ENCODE measurements at places on chromosomes 6 and 20.

DNA sequence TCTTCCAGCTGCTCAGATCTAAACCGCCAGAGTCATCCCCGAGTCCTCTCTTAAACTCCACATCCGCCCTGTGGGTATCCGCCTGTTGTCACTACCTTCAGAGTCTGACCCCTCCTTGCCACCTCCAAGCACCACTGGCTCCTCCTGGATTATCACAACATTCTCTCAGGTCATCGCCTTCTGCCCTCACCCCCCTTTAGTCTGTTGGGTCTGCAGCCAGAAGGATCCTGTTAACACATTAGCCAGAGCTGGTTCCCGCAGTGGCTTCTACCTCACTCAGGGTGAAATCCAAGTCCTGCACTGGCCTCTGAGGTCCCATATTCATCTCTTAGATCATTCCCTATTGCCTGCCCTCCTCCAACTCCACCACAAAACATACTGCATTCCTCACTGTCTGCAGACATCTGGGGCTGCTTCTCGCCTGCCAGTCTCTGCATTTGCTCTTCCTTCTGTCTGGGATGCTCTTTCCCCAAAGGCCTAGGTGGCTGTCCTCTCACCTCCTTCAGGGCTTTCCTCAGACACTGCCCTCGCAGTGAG, 34.1 kb downstream of the TNXB start:
- DNase-seq, result no peak

- DNase-seq, result no peak
Measured at GRCh38 chr6:166744223-166745134, 117.4 kb upstream of the RPS6KA2 start.

- no peak for DNase-seq
Measured at GRCh38 chr6:15511248-15512125, 151.3 kb downstream of the DTNBP1 start.

- DNase-seq, result no peak
Measured at GRCh38 chr20:24134284-24134683, 145.7 kb upstream of the GGTLC1 start.

- no peak for DNase-seq
Measured at GRCh38 chr6:141833001-141833655, 299.6 kb upstream of the GJE1 start.

DNA sequence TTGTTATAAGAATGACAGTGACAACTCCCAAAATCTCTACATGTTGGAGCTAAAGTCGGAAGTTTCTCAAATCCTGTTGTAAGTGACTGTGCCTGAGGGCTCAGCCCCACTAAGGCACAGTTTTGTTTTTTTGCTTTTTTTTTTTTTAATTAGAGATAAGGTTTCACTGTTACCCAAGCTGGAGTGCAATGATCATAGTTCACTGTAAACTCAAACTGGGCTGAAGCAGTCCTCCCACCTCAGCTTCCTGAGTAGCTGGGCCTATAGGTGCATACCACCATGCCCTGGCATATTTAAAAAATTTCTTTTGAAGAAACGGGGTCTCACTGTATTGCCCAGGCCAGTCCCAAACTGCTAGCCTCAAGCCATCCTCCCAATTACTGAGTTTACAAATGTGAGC, 96.9 kb downstream of the DTD1 start:
- no peak for DNase-seq

DNA sequence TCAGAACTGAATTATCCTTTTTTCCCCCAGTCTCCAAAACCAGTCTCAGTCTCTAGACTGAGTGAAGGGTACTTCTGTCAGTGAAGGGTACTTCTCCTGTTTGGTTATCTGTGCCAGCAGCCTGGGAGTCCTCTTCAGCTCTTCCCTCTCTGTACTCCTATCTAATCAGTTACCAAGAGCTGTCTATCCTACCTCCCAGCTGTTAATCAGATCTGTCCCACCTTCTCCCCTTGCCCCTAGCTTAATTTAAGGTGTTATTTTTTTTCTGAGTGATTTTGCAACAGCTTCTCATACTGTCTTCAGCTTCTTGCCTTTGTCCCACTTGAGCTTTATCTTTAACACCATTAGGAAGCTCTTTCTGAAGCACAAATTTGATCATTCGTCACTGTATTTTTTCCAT, 491.9 kb upstream of the SOX4 start:
- DNase-seq, result no peak

- no peak for DNase-seq
Measured at GRCh38 chr6:70685494-70686180, 18.0 kb downstream of the SMAP1 start.

DNA sequence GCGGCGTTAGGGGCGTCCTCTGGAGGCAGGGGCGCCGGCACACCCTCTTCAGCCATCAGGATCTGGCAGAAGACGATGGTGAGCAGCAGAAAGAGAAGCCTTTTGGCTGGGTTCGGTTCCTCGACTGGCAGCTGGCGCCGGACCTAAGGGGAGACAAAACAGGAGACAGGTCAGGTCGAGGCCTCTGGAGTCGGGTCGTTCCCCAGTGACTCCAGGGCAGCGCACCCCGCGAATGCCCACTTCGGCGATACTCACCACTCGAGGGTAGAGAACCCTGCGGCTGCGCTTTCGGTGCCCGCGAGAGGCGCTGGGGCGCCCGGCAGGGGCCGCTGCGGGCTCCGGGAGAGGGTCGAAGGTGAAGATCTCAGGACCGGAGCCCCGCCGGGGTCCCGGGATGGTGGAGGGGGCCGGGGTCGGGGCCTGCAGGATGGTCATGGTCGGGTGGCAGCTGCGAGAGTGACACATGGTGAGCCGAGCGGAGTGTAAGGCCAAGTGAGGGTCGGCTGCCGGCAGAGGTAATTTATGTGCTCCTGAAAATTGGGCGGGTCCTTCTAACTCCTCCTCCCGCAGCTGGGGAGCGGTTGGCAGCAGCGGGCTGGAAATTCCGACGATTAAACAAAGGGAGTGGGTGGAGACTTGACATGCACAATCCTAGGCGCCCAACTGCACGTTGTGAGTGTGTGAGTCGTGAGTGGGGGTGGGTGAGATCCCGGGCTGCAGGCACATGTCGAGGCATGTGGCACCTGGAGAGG, at the start of gene IER3:
Gene IER3 (minus strand): TSS at position 494 of the 752 bp plus-strand sequence. CDS start 29 bp downstream, at position 465.
- DNase-seq, result peak; percentile 92

DNA sequence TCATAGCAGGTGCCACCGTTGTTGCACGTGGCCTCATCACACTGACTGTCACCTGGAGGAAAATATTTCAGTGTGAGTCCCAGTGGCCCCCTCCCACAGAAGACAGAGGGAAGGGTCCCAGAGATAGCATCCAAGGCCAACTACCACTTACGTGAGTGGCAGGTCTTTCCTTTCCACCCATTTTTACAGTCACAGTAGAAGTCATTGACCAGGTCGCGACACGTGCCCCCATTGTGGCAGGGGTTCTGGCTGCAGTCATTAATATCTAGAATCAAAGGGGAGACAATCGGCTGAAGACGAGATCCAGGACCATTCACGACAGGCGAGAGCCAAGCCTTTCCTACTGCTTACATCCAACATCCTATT, 28.6 kb downstream of the JAG1 start:
- DNase-seq, result no peak

GRCh38 chr6:148401571-148401970, 58.9 kb downstream of the SASH1 start:
- no peak for DNase-seq

- no peak for DNase-seq
Measured at GRCh38 chr20:56627122-56628014, 1.7 kb upstream of the TFAP2C start.

DNA sequence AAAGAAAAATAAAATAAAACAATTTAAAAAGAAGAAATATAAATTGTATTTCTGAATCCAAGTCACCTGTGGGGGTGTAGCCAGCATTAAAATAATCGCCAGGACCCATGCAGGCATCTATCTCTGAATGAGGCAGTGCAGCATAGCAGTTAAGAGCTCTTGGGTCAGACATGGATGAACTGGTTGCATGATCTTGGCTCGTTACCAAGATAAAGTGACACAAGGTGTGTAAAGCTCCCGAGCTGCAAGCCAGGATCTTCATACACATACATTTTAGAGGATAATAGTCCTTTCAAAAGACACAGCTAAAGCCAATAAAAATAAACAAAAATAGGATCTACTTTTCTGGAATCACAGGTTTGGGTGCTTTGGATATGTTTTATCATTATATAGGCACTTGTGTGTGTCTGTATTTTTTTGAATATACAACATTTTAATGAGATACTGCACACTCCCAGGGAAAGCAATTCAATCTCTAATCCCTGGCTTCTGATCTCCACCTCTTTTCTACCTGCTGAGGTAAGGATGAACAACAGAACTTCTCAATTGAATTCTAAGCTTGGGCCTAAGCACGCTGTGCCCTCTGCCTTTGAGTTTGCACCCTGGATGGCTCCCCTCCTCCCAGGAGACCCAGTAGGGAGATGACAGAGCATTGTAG, 8.9 kb downstream of the TRIM10 start:
- DNase-seq, result no peak

DNA sequence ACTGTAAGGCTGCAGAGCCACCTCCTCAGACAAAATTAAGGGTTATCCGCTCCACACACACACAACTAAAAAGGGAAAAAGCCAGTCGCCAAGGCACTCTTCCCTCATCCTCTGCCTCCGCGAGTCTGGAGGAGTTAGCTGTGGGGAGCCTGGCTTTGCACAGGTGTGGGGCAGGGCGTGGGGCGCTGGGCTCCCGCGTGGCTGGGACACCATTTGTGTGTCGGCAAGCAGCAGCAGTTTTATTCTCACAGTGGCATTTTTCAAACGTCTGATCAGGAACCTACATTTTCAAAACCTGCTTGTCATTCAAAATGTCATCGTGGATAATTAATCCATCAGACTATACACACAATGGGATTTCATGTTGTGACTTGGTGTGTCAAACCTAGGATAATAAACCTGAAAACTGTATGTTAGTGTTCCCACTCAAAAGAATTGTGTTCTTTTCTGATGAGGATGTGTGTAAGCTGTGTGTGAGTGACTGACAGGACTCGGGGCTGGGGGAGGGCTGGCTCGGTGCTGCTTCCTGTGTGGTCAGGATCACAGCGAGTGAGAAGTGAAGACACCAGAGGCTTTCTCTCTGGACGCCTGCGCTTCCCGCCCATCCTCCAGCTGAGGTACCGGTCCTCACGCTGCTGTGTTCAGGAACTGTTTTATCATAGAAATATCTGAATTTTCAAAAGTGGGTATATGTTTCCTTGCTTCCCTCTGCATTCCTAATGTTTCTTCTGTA, 83.1 kb downstream of the IRF4 start:
- DNase-seq, result no peak

GRCh38 chr6:39226639-39227329, 2.5 kb downstream of the KCNK5 start:
- no peak for DNase-seq

DNA sequence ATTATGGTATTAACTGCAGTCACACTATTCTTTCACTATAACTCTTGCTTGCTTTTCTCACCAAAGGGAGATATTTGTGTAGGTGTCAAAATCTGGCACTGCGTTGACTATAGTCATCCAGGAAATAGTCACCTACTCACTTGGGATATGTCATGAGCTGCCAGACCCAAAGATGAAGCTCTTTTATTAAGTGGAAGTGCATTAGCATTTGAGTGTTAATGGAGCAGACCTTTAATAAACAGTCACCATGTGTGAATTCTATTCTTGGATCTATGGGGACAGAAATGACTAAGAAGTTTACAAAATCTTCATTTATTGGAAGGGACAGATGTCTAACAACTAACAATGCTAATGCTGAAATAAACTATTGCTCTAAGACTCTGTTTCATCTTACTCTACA, 130.1 kb upstream of the NEDD9 start:
- DNase-seq, result no peak

GRCh38 chr20:33095249-33095648, 15.8 kb downstream of the BPIFB4 start:
- DNase-seq, result no peak

- no peak for DNase-seq
Measured at GRCh38 chr6:170111141-170111664, 179.7 kb downstream of the DLL1 start.

All from A673 (cell line).